SHP77 treated with DMSO at 0.1 percent for 48 hours (cell line): ENCODE measurements at places on chromosomes 1 and 21.
A peak's percentile ranks its signal among the peaks of the same experiment; 100 is the strongest.

- no peak for DNase-seq
Observed at GRCh38 chr1:230937371-230937770, 41.3 kb downstream of the TTC13 start.

DNA sequence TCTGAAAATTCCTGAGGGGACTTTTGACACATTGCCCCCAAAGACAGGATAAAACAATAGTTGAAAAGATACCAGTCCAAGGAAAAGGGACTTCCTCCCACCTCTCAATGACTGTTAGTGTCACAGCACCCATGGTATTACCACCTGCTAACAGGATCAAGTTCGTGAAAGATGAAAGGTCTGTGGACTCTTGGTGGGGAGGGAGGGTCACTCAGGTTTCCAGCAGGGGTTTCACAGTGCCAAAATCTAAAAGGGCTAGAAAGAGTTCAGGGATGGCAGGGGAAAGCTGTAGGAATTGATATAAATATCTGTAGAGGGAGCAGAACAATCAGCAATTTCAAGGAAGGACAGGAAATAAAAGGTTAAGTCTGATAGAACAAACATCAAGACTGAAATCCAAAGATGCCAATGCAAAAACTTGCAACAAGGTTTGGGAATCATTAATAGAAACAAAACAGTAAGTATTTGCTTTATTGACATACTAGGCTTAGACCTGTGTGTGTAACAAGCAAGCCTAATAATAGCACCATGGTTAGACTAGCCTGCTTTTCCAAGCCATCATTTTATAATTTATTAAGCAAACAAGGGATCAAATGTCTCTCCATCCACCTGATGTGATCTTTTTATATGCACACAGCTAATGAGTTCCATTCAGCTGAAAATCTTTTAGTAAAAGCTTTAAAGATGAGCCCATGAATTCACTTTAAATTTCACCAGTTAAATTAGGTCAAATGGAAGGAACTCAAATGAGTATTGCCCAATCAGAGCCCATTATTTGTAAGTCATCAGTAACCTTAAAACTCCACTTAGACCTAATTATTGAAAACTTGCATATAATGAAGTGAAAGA, 3.7 kb downstream of the MCL1 start:
- DNase-seq = no peak

DNA sequence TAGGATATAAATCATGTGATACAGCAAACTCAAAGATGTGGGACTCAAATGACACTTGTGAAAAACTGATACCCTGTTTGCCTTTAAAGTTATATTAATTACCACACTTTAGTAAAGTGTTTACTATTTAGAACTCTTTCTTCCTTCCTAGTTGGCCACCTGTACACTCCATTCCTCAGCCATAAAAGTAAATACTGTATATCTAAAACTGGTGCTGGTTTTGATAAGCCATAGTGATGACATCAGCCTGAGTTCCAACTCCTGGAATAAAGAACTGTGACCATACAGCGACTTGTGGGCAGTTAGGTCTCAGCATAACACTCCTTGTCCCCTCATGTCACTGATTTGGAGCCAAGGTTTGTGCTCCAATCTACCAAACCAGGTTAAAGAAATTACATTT, 2.8 kb downstream of the PTGER3 start:
- no peak for DNase-seq

- DNase-seq = no peak
Observed at GRCh38 chr1:36223381-36223995, 755 bp upstream of the THRAP3 start.

DNA sequence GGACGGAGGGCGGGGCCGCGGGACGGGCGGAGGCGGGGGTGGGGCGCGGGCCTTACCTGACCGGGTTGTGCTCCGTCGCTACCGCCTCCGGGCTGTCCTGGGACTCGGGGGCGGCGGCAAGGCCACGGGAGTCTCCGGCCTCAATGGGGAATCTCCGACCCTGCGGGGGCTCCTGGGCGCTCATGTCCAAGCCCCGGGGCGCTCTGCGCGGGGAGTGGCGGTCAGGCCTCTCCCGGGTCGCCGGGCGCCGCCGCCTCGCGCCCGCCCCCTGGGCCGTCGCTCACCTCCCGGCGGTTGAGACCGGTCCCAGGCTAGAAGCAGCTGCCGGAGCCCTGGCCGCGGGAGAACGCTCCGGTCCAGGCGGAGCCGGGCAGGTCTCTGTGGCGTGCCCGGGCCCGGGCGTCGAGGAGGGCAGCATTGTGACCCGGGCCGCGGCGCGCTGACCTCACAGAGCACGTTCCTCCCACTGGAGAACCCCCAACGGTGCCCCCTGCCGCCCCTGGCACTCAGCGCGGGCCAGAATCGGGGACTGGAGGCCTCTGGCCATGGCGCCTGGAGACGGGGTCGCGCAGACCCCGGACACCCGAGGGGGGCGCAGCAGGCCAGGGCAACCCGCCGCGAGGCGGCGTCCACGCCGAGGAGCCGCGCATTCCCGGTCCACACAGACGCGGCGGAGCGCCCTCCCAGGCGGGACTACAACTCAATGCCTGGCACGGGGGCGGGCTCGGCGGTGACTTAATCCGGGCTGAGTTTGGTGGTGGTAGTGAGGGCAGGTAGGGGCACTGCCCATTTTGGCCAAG, 411 bp downstream of the FAM229A start:
- DNase-seq = no peak

GRCh38 chr1:31413405-31414001, 490 bp downstream of the SERINC2 start:
- peak; percentile 67 for DNase-seq
